ENCODE measurements at places on chromosomes 4 and X.

- DNase-seq, result no peak
Observed at GRCh38 chr4:2341261-2341841, 77.1 kb downstream of the ZFYVE28 start.

GRCh38 chrX:7076245-7076661, 71.3 kb upstream of the STS start:
- DNase-seq, result no peak

DNA sequence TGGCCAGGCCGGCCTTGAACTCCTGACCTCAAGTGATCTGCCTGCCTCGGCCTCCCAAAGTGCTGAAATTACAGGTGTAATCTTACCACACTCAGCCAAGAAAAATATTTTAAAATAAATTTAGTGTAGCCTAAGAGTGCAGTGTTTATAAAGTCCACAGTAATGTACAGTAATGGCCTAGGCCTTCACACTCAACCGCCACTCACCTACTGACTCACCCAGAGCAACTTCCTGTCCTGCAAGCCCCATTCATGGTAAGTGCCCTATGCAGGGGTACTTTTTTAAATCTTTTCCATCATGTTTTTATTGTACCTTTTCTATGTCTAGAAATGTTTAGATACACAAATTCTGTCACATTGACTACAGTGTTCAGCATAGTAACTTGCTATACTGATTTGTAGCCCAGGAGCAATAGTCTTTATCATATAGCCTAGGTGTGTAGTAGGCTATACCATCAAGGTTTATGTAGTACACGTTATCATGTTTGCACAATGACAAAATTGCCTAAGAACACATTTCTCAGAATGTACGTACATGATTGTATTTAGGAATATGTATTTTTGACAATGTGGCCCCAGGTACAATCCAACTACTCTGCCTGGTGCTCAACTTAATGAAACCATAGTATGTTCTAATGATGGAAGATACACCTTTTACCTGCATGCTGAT, 455.2 kb downstream of the PCDH7 start:
- DNase-seq, result peak; percentile 30

DNA sequence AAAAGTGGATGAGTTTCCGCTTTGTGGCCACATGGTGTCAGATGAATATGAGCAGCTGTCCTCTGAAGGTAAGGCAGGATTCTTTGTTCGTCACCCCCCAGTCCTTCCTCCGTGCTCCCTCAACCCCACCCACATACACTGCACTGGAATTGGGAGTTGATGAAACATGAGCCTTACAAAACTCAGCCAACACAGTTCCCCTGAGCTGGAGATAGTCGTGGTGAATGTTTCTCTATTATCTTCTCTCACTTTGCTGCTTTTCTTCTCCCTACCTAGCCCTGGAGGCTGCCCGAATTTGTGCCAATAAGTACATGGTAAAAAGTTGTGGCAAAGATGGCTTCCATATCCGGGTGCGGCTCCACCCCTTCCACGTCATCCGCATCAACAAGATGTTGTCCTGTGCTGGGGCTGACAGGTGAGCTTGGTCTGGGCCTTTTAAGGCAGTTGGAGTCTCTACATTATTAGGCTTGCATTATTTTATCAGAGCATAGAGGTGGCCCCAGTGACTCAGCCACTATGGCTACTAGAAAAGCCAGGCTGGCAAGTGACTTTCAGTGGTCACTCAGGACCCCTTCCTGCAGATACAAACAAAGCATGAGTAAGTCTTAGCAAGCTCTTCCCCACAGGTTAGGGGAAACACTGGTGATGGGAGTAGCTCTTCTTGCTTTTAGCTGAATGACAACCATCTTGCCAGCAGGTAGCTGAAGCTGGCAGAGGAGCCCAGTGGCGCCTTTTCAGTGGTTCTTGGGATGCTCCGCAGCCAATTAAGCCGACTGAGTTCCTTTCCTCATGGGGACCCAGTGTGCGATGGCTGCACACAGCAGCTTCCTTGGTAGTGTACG, 1.6 kb downstream of the RPL10 start:
- no peak for DNase-seq

- DNase-seq, result no peak
Observed at GRCh38 chr4:20592013-20592412, 108.2 kb upstream of the PACRGL start.
